Stromal cell of bone marrow (primary cell): ENCODE measurements at places on chromosomes 2 and 18.
A peak's percentile ranks its signal among the peaks of the same experiment; 100 is the strongest.

DNA sequence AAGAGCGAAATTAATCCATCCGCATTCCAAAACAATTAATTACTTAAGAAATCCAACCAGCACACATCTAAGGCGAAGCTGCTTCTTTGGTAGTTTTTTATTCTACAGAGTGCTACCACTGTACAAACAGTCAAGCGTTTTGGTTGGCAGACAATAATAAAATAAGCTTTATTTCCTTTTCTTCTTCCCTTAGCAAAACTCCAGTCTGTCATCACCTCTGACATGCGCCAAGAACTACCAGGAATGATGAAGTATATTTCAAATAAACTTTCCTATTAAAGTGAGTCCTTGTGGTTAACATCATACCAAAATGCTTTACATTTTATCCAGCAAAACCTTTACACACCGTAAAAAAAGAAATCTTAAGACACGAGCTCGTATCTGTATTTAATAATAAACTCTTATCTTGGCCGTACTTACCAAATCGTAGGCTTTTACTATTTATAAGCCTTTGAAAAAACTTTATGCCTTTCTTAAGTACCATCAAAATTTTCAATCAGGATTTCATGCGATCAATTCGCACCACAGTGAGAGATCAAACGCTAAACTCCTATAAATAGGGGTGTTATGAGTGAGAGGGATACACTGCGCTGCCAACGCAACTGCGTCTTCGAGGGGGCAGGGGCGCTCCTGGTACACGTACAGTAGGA lies 1.3 kb downstream of the ATL2 start:
- no peak for DNase-seq

DNA sequence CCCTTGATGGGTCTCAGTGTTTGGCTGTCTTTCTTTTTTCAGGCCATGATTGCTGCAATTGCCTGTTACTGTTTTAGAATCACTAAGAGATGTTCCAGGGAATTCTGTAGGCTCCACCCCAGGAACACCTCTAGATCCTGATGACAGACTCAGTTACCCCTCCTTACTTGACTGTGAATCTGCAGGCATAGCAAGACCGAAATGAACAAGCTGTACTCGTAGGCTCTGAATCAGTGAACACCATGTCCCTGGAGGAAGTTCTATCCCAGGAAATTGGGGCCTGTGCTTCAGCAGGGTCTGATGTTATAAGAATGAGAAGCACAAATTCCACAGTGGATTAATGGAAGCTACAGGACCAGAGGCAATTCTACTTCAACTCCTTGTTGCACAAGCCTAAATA lies 148.6 kb downstream of the COPS8 start:
- no peak for DNase-seq

DNA sequence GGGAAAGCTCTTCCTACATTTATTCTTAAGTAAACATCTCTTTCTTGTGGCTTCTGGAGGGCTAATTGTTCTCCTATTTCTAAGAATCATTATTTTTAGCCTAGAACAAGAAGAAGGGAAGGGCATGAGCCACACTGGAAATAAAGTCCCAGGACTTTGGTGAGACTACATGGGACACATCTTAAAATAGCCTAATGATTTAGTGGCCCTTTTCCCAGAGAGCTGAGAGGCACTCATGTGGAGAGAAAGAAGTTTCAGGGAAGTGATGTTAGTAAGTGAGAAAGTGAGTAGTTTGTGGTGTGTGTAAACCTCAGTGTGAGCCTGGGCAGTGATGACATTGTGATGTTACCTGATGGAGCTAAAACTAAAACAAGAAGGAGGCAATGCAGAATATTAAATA lies 14.6 kb downstream of the ITGA4 start:
- DNase-seq: no peak

GRCh38 chr2:230685178-230685577 lies 27.5 kb upstream of the CAB39 start:
- no peak for DNase-seq

GRCh38 chr2:194587739-194588270 lies 1069.2 kb upstream of the SLC39A10 start:
- DNase-seq: no peak

- no peak for DNase-seq
Observed at GRCh38 chr2:67070826-67071225, 326.3 kb upstream of the ETAA1 start.

GRCh38 chr2:74552914-74553811 lies 579 bp downstream of the LOXL3 start:
- no peak for DNase-seq

DNA sequence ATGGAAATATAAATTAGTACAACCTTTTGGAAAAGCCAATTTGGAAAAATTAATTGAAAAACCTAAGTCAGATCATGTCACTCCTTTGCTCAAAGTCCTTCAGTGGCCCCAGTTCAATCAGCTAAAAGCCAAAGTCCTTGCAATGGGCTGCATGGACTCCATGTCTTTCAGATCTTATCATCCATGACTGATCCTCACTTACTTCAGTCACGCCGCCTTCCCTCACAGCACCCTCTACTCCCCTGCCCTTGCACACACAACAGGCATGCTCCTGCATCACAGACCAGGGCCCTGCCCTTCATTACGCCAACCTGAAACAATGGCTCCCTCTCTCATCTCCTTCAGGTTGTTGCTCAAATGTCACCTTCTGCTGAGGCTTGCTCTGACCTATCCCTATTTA lies 15.6 kb downstream of the KANSL3 start:
- DNase-seq: no peak

- DNase-seq: no peak
Observed at GRCh38 chr2:102942107-102942506, 180.3 kb downstream of the TMEM182 start.

DNA sequence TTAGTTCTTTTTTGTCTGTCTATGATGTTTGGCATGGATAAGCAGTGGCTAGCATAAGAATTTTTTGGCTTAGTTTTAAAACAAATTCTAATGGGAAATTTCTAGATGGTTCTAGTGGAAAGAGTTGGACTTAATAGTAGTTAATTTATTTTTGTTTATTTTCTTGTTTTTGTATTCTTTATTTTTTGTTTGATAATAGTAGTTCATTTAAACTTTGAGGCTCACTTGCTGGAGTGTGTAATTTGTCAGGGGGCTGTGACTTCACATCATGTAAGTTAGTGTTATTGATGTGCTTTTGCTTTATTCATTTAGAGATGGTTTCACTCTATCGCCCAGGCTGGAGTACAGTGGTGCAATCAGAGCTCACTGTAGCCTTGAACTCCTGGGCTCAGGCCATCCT lies 43.7 kb upstream of the KLF11 start:
- DNase-seq: no peak

DNA sequence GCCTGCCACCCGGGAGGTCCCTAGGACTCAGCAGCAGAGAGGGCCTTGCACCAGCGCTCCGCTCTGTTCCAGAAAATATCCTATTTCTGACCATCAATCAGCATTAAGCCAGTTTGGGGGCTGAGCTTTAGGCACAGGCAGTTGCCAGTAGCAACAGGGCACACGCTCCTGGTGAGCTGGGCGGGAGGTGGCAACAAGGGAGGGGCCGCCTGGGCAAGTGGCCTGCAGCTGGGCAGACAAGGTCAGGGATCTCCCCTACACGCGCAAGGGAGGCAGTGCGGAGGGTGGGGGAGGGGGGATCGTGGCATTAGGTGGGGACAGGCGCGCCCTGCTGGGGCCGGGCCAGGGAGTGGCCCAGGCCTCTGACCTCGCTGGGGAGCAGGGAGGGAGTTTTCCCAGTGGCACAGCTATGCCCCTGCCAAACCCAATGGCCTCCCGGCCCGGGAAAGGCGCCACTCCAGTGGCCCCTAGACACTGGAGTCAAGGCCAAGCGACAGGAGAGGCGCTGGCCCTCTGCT lies 302.8 kb downstream of the NCKAP5 start:
- DNase-seq: no peak

- no peak for DNase-seq
Observed at GRCh38 chr2:43464590-43464989, 131.2 kb downstream of the THADA start.

GRCh38 chr2:41924024-41924423 lies 123.8 kb upstream of the PKDCC start:
- no peak for DNase-seq

- no peak for DNase-seq
Observed at GRCh38 chr18:79898952-79899608, 52.4 kb downstream of the SLC66A2 start.

- DNase-seq: no peak
Observed at GRCh38 chr18:45174629-45175136, 440.6 kb upstream of the SLC14A2 start.

DNA sequence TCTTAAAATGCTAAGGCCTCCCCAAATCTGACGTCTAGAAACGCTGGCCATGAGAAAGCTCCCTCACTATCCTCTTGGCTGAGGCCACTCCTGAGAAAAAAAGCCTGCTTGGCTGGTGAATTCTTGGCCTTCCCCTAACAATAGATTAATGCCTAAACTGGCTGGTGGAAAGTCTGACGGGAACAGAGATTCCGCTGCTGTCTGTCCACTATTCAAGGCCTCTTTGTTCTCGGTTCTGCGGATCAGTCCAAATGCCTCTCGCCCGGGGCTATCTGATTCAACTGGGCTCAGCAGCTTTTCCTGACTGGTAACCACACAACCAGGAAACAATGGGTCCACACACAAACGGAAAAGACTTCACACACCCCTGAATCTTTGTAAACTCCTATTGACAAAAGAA lies 27.2 kb downstream of the PXDN start:
- no peak for DNase-seq

GRCh38 chr2:135023886-135024485 lies 23.3 kb downstream of the MAP3K19 start:
- no peak for DNase-seq

- no peak for DNase-seq
Observed at GRCh38 chr2:9824441-9824840, 18.8 kb upstream of the TAF1B start.

DNA sequence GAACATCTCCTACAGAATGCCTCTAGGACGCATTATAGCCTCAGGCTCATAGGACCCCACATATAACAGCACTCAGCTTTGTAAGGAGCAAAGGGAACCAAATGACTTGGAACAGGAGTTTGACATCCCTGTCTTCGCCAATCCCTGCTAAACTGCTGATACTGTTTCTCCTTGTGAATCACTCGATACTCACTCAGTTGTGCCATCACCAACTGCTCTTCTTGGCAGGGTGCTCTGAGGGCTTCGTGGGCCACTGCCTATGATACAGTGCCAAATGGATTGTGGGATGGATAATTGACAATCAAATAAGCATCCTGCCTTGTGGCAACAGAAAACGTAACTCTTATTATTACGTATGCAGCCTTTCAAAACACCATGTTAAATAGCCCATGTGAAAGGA lies 396.3 kb downstream of the RIT2 start:
- DNase-seq: peak; percentile 1

DNA sequence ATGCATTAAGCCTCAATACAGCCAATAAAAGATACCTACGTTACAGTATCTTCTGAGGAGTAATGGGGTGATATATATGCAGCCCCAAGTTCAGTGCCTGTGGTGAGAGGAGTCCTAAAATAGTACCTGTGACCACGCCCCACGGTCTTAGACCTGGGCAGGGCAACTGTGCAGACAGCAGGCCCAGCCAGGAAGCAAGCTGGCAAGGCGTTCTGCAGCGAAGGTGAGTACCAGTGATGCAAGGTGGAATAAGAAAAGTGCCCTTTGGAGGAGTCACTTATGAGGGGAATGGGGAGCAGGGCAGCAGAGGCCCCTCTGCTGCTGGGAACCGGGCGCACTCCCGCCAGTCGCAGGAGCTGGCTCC lies 12.7 kb upstream of the MAP3K2 start:
- DNase-seq: no peak

DNA sequence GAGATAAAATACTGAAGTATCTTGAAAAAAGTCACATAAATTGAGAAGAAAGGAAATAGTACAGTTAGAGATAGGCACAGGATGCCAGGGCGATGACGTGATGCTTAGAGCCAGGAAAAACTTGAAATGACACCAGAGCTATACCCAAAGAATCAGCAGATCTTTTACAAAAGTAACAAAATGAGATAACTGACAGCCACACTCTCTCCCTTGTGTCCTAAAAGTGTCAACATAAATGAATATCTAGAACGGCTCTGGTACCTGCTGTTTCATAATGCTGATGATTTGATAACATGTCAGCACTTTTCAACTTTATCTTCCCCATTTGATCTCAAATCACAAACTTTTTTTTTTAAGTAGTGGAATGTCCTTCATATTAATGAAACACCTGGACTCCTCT lies 45.6 kb upstream of the ZC3H15 start:
- no peak for DNase-seq

- DNase-seq: no peak
Observed at GRCh38 chr2:73933194-73933593, 6.5 kb downstream of the DGUOK start.

- DNase-seq: no peak
Observed at GRCh38 chr2:62343206-62343605, 147.3 kb downstream of the B3GNT2 start.

DNA sequence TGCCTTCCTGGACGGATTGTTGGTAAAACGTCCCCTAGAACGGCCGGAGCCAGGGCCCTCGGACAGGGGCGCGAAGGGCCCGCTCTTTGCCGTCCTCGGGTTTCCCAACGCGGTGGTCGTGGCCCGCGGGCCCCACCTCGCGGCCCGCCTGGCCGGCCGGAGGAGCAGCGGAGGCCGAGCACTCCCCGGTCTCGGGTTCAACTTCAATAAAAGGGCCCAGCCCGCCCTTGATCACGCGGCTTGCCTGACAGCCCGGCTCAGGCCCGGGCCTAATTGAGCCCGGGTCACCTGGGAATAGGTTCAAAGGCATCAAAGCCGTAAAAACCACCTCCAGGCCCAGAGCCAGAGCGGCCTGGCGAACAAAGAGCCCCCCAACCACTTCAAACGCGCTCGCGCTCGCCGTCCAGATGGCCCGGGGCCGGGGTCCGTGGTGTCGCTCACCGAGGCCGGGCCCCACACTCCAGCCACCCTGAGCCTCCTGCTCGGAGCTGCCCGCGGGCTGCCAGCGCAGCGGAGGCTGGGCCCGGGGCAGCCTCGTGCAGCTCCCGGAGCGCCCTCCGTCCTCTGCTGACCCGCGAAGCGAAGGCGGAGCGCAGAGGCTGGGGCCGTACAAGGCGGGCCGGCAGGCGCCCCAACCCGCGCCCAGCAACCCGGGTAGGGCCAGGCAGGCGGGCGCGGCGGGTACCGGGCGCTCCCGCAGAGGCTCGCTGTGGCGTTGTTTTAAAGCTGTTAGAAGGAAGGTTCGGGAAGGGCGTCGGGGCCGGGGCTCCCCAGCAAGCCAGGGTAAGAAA lies 1.1 kb upstream of the TWIST2 start:
- no peak for DNase-seq
